ENCODE measurements at places on chromosomes 4 and X.
A peak's percentile ranks its signal among the peaks of the same experiment; 100 is the strongest.

DNA sequence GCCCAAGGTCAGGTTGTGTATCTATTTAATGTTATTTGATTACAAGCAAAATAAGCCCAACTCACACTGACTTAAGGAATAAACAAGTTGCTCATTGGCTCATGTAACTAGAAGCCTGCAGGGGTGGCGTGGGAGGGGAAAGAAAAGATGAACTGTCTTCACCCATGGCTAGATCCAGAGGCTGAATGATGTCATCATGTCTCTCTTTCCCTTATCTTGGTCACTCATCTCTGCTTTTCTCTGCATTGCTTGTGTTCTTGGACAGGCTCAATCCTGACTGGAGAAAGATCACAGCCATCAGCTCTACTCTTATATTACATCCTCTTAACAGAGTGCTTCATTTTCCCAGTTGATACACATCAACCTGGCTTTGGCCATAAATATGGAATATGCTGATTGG is 290.0 kb upstream of the DIAPH2 start:
- no peak for DNase-seq

DNA sequence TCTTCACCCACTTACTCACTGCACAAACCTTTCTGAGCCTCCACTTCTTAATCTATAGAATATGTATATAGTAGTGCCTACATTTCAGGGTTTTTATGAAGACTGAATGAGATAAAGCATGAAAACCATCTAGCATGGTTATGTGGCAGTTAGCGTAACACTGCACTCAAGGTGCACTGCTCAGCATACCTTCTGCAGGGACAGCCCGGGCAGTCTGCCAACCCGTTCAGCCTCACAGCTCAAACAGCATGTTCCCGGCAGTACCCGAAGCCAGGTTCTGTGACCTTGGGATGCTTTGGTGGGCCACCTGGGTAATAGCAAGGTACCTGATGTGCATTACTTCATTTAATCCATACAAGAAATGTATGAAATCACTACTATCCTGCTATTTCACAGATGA is 81.4 kb downstream of the DOCK11 start:
- DNase-seq = no peak

GRCh38 chr4:140729344-140730049 is 26.7 kb downstream of the TBC1D9 start:
- DNase-seq = no peak

DNA sequence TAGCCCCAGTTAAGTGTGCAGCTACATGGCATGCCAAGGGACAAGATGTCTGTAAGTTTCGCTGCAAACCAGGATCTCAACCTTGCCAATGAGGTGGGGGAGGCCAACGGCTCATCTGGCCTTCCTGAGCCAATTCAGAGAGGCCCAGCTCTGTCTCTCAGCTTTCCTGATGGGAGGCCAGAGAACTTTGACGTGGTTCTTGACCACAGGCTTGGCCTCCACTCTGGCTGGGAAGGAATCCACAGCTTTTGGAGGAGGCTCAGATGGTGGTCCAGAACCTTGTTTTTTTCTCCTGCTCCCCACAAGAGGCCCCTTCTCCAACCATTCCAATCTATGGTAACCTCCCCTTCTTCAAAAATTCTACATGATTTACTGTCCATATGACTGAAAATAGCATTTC is 9.8 kb downstream of the CAPN6 start:
- no peak for DNase-seq

DNA sequence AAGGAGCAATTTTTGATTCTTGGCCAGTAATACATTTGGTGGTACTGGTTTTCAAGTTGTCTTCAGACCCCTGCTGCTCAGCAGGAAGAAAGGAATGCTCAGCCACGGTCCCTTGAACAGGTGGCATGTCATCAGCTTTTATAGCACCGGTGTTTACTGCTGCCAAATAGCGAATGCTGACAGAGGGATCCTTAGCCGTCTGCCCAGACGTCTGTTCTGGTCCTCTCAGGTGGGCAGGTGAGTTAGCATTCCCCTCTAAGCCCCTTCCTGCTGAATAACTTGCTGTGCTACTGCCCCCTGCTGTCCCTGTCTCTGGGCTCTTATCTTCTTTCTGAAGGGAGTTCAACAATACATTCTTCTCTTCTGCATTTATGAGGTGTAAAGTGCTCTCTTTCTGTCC is 28.4 kb downstream of the BOD1L1 start:
- no peak for DNase-seq

DNA sequence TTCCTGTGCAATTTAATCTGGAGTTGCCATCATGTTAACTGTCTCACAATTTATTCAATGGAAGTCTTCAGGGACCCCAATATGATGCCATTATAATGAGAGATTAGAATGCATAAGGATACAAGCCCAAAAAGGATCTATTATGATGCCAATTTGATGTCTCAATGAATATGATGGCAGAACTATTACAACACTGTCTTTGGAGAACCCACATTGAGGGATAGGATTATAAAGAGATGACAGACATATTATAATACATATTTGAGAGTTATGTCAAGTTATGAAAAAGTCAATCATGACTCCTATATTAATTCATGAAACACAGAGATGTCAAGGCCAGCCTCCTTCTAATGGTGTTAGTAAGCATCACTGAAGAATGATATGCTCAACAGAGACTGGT is 1358.4 kb downstream of the PCDH19 start:
- no peak for DNase-seq

GRCh38 chr4:77593993-77594392 is 11.6 kb upstream of the CXCL13 start:
- DNase-seq = no peak

- no peak for DNase-seq
Measured at GRCh38 chr4:119834906-119835612, 206.5 kb upstream of the PDE5A start.

- DNase-seq = no peak
Measured at GRCh38 chr4:165457793-165458192, 79.0 kb downstream of the CPE start.

DNA sequence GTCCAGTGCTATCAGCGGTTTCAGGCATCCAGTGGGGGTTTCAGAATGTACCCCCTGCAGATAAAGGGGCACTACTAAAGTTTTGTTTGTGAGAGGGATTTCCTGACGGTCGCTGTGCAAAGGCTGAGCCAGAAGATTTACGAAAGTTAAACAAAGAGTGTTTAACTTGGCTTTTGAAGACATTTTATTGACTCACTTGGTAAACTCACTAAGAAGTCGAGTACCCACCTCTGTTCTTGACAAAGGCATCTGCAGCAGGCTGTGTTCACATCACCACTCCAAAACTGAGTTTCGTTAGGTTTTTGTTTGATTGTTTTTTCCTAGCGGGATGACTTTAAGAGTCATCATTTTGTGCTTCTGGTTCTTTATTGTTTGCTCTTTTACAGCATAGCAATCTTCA is 143.9 kb upstream of the TBL1X start:
- DNase-seq = no peak

DNA sequence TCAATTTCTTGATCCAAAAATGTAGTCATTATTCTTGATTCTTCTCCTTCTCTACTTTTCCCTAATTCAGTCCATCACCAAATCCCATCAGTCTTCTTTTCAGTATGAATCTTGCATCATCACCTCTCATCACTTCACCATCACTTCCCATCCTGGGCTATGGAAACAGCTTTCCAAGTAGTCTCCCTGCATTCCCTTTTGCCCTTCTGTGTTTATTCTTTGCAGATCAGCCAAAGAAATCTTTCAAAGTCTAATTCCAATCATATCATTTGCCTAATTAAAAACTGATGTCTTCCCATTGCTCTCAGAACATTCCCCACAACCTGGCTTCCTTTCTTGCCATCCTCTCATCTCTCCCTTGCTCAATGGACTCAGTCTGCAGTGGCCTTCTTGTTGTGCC is 201.7 kb upstream of the ADAMTS3 start:
- no peak for DNase-seq

DNA sequence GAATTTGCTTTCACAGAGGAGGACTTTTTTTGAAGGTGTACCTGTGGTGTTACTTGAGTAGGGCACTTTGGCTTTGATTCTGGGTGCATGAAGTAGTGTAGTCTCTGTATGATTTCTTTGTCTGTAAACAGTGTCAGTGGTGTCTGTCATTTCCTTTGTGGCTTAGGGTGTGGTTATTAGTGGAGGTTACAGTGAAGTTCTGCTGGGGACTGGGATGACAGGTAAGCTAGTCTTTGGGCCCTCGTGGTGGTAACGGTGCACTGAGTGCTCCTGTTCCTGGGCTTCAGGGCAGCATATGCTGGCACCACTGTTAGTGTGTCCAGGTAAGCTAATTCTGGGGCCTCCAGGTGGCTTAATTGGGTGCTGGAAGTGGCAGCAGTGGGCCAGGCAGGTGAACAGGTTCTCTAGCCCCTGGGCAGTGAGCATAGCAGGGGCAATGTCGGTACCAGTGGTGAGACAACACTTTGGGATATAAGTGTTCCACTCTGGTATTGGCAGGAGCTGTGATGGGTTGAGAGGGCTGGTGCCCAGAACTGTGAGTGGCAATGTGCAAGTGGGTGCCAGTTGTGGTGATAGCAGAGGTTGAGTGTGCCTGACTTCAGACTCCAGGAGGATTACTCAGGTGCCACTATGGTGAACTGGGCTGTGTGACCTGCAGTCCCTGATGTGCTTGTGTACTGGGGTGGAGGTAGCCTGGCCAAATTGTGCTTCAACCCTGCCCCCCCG is 26.0 kb upstream of the VSIG1 start:
- DNase-seq = peak; percentile 83

DNA sequence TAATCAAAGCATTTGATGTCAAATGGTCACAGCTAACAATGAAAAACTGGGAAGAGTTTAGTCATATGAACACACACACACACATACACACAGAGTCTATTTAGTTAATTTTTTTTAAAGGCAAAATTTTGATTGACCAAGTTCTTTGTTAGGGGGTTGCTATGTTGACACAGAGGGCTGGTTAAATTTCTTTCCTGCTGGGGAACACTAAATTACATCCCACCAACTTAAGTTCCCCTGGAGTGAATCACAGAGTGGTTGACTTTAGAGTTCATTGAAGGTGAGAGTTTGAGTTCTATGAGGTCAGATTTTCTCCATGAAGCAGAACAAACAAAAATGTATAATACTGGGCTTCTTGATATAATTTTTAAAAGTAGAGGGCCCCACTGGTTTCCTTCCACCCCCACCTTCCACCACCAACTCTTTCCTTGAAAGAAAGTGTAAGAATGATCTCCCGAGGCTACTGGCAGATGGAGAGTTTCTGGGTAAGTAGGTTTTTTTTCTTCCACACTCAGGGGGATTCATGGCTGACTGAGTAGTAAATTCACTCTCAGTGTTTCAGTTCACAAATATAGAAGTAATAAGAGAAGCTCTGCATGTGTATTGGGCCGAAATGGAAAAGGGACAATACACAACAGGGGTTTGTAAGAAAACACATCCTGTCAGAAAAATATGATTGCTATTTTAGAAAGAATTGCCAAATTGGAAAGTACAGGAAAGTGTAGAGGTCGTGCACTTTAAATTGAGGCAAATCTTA is 917.0 kb upstream of the LCORL start:
- no peak for DNase-seq

- no peak for DNase-seq
Measured at GRCh38 chr4:141435446-141436225, 200.7 kb upstream of the IL15 start.

GRCh38 chr4:74125029-74125428 is 26.0 kb upstream of the CXCL2 start:
- no peak for DNase-seq

DNA sequence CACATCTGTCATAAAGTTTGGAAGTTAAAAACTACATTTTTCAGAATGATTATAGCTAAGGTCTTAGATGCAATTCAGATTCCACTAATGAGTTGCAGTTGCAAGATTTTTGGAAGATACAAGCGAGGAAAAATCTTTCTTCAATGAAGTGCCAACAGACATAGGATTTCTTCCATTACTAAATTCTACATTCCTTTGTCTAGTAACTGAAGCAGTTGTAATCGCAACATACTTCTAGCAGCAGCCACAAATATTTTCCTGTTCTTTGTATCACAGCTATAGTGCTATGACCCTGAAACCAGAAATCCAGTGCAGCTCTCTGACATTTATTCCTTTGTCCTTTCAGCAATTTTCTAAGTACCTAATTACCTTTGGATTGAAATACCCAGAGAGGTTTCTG is 225.2 kb upstream of the SLIT2 start:
- DNase-seq = no peak

DNA sequence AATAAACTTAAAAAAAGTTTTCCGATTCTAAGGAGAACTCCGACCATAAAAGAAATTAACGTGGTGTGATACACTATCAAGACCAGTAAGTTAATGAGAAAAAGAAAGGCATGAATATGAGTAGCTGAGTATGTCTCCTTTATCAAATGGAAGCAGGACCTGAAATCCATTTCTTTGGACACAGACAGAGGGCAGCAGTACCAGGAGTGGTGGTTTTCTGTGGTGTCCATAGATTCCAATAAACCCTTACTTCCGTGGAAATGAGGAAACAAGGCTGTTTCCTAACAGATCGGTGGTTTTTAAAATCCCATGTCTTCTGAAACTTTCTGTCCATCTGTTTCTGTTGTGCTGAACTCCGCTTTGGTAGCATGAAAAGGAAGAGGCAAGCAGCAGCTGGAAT is 128.5 kb upstream of the TSPAN5 start:
- no peak for DNase-seq

GRCh38 chr4:54545663-54546424 is 111.9 kb upstream of the KIT start:
- DNase-seq = no peak

DNA sequence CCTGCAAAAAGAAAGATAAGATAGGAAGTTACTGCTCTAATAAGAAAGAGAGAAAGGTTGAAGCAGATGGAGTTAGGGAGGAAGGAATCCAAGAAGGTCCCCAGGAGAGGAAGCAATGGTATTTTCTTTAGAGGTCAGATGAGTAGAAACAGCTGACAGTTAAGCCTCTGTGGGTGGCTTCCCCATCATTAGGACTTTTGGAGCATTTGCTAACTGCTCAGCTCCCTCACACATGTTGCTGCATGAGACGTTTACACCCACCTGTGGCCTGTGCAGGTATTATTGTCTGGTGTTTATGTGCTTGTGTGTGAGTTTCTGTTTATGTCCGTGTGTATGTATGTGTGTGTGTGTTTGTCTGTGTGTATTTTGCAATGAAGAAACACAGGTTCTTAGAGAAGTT is 346.8 kb downstream of the RAB28 start:
- DNase-seq = no peak

GRCh38 chr4:158538176-158538575 is 16.5 kb downstream of the RXFP1 start:
- no peak for DNase-seq

DNA sequence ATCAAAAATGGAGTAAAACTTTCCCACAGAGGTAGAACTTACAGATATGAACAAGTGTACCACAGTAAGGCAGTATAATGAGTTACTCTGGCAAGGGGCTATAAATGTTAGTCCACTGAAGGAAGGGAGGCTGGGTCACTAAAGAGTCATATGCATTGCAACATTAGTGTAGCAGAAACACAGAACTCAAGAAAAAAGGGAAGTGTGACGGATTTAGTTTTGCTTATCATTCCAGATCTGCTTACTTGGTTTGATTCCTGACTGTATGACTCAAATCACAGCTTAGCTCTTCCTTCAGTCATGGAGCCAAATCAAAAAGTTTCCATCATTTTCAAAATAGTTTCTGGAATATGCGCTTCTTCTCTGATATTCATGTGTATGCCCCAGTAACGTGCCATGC is 148.7 kb downstream of the FSTL5 start:
- no peak for DNase-seq
